Right lung (tissue), 10 donors: ENCODE measurements at places on chromosomes 7 and 10. TPM values are rescaled to one million over a fixed set of nuclear protein-coding genes. Genes with fewer than 3 reads are reported as not detected.

DNA sequence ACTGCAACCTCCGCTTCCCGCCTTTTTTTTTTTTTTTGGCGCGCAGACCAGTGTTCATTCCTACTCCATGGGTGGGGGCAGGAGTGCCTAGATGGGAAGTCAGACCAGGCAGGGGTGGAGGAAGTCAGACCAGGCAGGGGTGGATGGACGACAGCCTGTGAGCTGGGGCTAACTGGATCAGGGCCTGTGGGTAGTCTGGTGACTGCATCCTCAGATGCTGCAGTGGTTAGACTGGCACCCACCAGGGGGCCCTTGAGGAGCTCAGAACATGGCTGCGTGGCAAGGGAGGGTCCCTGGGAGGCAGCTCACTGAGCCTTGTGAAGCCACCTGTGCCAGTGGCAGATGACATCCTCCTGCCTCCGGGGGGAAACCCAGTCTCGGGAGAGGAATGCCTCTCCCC, 35.1 kb downstream of the RCC1L start:
- DNase-seq = no peak

- no peak for DNase-seq
These were observed 11.6 kb downstream of the MLXIPL start for GRCh38 chr7:73612598-73613269.

GRCh38 chr10:113735913-113736312, 15.6 kb upstream of the PLEKHS1 start:
- DNase-seq = no peak

DNA sequence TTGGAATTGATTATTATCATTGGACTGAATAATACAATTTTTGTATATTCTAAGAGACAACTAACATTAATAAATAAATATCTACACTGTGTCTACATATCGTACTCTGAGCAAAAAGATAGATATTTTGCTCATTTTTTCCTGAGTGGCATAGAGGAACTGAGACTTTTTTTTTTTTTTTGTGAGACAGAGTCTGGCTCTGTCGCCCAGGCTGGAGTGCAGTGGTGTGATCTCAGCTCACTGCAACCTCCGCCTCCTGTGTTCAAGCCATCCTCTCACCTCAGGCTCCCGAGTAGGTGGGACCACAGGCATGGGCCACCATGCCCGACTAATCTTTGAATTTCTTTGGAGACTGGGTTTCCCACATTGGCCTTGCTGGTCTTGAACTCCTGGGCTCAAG, 14.0 kb downstream of the KMT2E start:
- no peak for DNase-seq

The SKAP2 gene
- polyA plus RNA-seq = 50.0 TPM

The C10orf143 gene
- 5.5 TPM for polyA plus RNA-seq

GRCh38 chr7:37916017-37916672, 472 bp downstream of the SFRP4 start:
- no peak for DNase-seq

- DNase-seq = no peak
These were observed 83.4 kb upstream of the TNRC18 start for GRCh38 chr7:5507013-5507412.

The VSTM2A gene
- polyA plus RNA-seq = 0.30 TPM

The VSTM4 gene
- polyA plus RNA-seq = 33.7 TPM

DNA sequence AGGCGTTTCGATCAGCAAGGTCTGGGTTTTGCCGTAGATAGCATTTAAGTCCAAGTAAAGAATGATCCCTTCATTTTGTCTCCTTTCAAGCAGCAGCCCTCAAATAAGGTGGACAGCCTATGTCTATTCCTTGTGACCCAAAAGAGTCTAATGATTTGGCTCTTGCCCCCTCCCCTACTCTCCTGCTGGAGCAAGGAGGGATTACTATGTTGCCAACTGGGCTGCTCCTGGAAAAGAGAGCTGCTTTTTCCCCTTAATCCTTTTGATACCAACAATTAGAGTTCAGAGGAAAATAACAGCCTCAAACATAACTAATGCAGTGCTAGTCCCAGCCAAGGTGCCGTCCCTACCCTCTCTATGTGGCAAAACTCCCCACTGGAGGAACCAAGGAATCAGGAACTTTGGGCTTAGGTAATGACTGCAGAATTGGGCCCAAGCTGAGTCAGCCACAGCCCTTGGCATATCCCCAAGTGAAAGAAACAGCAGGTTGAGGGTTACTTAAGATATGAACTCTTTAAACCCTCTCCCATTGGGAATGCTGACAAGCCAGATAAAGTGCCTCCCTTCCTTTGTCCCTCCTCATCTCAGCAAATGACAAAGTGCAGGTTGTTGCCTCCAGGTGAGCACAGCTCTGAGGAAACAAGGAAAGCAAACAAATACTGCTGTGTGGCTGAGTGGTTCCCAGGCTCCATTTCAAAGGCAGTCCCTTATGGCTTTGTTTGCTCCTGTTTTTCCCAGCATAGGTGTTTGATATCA, 643.7 kb downstream of the INHBA start:
- no peak for DNase-seq

GRCh38 chr7:155527664-155528063, 18.7 kb downstream of the CNPY1 start:
- no peak for DNase-seq

DNA sequence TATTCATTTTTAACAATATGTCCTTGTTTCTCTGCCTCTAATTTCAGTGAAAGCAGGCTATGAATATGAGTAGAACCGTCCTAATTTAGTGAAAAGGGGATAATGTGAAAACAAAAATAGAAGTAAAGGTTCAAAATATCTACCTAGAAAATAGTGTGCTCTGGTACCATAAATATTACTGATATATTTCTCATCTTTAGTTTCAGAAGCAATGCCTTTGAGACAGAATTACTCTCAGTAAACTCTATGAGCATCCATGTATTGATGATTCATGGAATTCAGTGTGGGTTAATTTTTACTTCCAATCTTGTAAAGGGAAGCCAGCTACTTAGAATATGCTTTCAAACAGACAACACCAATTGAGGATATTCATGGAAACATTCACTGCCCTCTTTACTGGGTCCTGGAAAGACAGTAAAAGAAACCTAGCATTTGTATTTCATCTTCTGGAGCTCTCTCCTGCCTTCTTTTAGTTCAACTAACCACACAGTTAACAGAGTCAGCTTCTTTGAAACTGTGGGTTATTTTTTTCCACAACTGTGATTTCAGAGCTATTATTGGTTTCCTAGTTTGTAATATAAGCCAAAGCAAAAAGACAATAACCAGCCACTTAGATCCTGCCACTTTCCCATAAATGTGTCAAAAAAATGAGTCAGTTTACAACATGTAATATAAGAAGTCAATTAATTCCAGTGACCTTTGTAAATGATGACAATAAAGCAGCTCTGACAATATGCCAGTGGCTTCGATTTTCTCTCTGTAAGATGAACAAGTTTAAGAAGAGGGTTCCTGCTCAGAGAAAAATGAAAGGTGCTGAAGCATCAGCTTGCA, 1.7 kb downstream of the LRRN3 start:
- no peak for DNase-seq
